ENCODE measurements at places on chromosomes 12 and 14.

DNA sequence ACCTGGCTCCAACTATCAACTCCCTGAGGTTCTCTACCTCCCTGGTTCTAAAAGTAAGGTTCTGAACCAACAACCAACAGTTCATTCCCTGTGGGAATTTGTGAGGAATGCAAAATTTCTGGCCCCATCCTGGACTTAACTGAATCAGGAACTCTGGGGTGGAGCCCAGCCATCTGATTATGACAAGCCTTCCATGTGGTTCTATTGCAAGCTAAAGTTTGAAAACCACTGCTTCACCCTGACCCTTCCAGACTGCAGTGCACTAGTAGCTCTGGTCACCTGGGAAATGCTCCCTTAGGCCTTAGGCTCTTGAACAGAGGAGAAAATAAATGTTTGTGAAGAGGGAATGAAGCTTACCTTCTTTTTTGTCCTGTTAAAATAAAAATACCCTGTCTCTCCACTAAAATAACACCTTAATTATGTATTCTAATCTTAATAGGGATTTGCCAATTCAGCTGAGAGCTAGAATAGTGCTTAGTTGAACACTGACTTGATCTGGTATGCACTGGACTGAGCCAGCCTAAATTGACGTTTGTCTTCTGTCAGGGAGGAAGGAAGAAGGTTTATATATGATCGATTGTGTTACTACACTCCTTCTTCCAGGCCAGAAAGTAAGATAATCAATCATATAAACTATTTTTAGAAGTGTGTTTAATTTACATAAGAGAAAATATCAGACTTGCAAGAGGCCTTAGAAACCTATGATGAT, 39.1 kb upstream of the DDHD1 start:
- no peak for DNase-seq

DNA sequence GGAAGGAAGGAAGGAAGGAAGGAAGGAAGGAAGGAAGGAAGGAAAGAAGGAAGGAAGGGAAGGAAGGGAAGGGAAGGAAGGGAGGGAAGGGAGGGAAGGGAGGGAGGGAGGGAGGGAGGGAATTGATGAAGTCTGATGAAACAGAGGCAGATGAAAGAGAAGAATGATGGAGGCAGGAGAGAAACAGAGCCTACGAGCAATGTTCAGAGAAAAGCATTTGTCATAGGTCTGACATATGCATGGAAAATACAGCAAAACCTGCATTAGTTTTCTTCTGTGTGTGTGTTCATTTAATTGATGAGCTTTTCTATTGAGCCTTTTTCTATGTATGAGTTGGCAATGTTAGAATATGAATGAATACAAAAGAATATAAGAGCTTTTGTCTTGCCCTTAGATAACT, 343.4 kb downstream of the GXYLT1 start:
- no peak for DNase-seq

DNA sequence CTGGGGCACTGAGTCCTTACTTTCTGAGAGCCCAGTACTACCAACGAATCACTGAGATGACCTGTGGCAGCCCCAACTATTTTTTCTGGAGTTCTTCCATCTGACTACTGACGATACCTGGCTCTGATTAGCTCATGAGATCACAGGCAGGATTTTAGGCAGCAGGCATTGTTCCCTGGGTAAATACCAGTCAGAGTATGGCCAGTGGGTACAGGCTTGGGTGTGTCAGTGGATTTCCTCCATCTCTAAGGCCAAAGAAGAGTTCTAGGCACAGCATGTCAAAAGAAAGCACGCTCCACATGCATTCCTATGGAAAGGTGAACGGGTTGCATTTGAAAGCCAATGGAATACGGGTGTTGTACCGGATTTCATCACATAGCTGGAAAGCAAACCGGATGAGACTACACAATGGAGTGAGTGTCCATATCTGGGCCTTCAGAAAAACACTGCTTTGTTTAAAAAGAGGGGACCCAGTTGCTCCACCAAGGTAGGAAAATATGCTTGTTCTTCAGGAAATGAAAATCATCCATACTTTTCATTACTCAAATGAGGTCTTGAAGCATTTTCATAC, 55.0 kb downstream of the PAX9 start:
- DNase-seq: no peak

- DNase-seq: no peak
These were observed 110.1 kb upstream of the PELI2 start for GRCh38 chr14:56008150-56008549.

DNA sequence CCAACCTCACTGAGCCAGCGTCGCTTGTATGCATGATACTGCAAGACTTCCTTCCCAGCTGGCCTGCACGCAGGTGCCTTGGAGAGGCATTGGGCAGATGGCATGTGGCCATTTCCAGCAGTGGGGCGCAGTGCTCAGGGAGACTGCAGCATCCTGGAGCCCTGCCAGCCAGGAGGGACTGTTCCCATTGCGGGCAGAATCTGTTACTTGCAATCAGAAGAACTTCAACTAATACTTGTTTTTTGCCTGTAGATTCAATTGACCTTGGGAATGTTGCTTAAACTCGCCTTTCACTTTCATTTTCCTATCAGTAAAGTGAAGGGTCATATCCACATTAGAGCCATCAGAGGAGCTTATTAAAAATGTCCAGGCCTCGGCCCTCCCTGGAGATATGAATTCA, 29.8 kb downstream of the ANKRD9 start:
- DNase-seq: no peak

- peak; percentile 14 for DNase-seq
These were observed 63.2 kb upstream of the INSM2 start for GRCh38 chr14:35470755-35471154.

DNA sequence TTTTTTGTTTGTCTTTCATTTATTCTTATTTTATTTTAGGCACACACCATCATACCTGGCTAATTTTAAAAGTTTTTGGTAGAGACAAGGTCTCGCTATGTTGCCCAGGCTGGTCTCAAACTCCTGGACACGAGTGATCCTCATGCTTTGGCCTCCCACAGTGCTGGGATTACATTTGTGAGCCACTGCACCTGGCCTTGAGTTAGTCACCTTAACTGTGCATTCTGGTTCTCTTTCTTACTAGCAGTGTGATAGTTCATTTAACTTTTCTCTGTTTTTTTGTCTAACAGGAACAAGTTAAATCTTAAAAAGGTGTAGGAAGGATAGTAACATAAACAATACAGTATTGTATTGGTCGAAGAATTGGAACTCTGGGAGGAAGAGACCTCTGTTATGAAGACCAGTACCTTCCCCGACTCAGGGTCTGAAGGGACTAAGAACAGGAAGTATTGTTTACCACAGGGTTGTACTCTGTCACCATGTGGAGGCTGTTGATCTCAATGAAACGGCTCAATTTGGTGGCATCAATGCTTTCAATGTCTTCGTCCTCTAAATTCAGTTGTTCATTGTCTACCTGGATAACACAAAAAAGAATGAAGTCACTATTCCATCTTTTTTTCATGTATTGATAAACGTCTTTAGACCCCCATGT, 17.7 kb downstream of the ERP27 start:
- DNase-seq: no peak

DNA sequence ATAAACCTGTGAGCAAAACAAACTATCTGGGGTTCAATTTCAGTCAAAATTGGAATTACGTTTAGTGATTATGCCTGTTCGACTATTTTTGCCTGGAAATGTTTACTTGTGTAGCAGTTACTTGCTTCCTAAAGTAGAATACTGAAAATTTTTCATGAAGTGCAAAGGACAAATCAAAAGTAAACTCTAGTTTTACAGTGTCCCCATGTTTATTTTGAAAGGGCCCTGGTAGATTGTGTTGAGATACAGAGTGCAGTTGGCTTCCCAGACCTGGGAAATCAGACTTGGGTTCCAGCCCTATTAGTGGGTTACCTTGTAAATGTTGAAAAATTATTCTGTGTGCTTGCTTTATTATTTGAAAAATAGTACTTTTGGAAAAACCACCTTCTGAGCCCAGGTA, 17.3 kb downstream of the KLRB1 start:
- no peak for DNase-seq

DNA sequence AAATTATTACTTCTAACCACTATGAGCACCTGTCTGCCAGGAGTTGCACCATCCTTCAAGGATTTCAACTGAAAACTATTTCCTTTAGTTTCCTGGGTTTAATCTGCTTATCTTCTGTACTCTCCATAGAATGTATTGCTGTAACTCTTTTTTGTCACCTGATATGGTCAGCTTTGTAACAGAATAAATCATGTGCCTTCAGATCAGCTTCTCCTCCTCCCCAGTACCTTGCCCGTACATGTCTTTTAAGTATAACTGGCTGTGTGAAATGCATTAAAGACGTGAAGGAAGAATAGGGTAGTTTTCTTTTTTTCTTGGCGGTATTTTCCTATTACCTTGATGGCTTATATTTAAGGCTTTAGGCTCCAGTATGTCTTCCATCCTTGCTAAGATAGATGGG, 200.3 kb upstream of the NAV3 start:
- DNase-seq: no peak

DNA sequence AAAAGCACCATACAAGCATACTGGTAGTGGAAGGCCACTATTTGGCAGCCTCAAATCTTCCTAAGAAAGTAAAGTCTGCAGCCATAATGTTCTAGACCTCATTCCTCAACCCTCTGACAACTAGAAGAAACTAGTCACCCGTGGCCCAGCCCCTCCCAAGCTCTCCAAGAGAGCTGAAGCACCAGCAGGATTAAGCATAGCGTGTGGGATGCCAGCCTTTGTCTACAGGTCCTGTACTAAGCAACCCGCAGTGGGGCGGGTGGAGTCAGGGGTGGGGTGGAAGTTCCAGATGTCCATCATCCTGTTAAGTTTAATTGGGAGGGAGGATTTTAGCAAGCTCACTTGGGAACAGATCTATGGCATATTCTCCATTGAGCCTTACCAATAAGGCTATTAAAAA, 14.2 kb downstream of the SLC11A2 start:
- no peak for DNase-seq

DNA sequence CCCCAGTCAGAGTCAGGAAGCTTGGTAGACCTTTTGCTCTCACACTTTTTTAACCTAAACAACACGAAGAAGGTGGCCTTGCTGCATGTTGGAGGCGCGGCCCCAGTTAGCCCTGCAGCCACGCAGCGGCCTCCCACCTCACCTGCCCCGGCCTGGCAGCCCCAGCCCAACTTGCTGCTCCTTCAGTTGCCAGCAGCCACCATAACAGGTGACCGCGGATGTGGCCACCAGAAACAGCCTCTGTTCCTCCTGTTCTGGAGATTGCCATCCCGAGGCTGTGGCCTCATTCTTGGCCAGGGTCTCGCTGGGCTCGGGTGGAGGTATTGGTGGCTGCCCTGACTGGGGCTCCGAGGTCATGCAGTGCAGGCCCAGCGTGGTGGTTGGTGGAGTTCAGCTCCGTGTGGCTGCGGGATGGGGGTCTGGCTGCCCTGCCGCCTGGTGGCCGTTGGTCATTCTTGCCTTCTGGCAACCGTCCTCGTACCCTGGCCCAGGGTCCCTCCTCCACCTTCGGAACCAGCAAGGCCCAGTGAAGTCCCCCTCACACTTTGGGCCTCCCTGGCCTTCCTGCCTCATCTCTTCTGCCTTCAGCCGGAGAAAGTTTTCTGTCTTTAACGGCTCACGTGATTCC, 20.7 kb upstream of the TEX22 start:
- DNase-seq: no peak

DNA sequence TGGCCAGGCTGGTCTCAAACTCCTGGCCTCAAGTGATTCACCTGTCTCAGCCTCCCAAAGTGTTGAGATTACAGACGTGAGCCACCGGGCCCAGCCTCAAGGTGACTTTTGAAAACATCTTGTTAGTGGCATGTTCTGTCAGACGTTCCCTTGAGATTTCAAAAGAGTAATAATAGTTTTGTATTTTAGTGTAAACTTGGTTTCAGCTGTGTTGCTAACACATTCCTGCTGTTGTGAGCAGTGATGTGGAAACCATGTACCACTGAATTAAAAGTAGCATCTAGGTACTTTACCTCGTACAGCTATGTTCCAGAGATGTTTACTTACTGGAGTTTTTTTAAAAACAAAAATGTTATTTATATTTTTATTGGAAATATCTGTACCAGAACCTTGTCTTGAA, 111.3 kb downstream of the AEBP2 start:
- no peak for DNase-seq

GRCh38 chr12:123896767-123897166, 75.9 kb downstream of the CCDC92 start:
- DNase-seq: no peak

DNA sequence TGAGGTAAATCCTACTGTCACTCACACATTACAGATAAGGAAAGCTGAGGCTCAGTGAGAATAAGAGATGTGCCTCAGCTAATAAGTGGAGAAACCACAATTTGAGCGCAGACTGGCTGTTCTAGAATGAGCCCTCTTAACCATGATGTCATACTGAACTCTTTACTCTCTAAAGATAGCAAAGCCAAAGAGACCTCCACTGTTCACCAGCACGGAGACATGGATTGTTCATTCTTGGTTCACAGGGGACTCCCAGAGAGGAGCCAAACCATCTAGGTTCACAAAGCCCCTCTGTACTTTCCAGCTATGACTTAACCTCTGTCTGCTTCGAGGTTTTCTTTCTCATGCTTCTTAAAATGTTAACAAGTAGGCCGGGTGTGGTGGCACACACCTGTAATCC, 32.7 kb upstream of the YARS2 start:
- DNase-seq: no peak

DNA sequence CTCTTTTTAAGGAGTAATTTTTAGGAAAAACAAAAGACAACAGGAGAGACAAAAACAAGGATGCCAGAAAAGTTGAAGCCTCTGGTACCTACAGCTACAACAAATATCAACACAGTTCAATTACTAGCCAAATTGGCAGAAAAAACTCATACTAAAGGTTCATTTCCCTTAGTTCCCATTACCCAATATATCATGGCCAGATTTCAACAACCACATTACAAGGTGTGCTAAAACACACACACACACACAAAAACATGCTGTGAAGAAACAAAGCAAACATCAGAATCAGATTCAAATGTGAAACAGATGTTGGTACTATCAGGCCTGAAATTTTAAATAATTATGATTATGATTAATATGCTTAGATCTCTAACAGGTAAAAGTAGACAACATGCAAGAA, 272.7 kb upstream of the CLEC14A start:
- DNase-seq: no peak

DNA sequence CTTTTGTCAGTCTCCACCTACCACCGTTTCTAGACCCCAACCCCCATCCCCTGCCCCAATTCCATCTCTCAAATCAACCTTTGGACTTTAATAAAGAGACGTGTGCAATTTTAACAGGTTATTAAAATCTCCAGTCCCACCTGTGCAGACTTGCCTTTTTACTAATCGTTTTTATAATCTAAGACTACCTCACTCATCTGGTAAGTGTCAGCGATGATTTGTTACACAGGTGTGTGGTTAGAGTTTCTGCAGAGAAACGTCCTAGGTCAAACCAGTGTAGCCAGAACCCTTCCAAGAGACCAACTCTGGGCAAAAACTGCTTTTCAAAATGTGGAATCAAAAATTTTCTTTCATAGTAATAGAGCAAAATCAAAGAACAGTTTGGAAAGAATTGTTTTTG, 60.4 kb upstream of the PELI2 start:
- DNase-seq: no peak

All from ACHN (cell line).